Cardiac atrium fibroblast (primary cell): ENCODE measurements at places on chromosomes 3 and 15. TPM values are rescaled to one million over a fixed set of nuclear protein-coding genes. Genes with fewer than 3 reads are reported as not detected.

The KCNMB2 gene
- total RNA-seq = under 0.01 TPM in 1 of 2 replicates, not detected in the other

The LRRC3B gene
- not detected in 2 replicates for total RNA-seq

The FBXW12 gene
- not detected in 2 replicates for total RNA-seq

The SLCO2A1 gene
- total RNA-seq = 4.2 and 4.5 TPM in 2 replicates

The FYCO1 gene
- total RNA-seq = 9.2 and 11.2 TPM in 2 replicates

The TUSC7 gene
- not detected in 2 replicates for total RNA-seq

The SPPL2A gene
- total RNA-seq = 112 and 124 TPM in 2 replicates

The AMIGO3 gene
- 4.9 TPM in 1 of 2 replicates, not detected in the other for total RNA-seq

The SAMD7 gene
- not detected in 2 replicates for total RNA-seq

The NDN gene
- total RNA-seq = 83.2 and 109 TPM in 2 replicates

The LRTM1 gene
- not detected in 2 replicates for total RNA-seq

The CNTN3 gene
- 0.16 TPM in 1 of 2 replicates, not detected in the other for total RNA-seq

The CSTA gene
- 1.3 and 1.8 TPM in 2 replicates for total RNA-seq

The THUMPD3 gene
- 10.3 and 14.1 TPM in 2 replicates for total RNA-seq

The GOLGA8T gene
- total RNA-seq = not detected in 2 replicates

The DGKG gene
- 0.16 and 0.72 TPM in 2 replicates for total RNA-seq

The KNG1 gene
- not detected in 2 replicates for total RNA-seq

The NRROS gene
- 0.36 and 1.3 TPM in 2 replicates for total RNA-seq

The DNAH1 gene
- 2.3 and 2.9 TPM in 2 replicates for total RNA-seq

The INTS14 gene
- 22.4 and 28.7 TPM in 2 replicates for total RNA-seq

The LNP1 gene
- total RNA-seq = 1.5 and 2.9 TPM in 2 replicates
